ENCODE measurements at places on chromosomes 11 and 22. TPM values are rescaled to one million over a fixed set of nuclear protein-coding genes. Genes with fewer than 3 reads are reported as not detected.

Gene DTX4
- total RNA-seq, result 8.7 TPM

DNA sequence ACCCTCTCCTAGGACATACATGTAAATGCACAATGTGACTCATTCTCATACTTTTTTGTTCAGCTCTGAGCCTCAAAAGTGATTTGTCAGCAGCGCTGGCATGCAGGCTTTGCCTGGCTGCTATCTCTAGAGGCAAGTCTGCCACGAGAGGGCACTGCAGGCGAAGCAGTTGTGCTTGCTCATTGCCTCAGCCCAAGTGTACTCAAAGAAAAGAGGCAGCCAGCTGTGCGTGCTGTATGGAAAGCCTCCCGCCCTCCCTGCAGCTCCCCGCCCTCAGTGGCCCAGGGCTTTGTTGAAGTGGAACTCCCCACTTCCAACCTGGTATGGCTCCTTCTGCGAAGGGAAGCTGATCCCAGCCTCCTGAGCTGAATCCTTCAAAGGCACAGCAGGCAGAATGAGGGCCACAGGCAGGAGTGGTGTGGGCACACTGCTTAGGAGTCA lies 16.3 kb downstream of the SDHAF2 start:
- DNase-seq, result peak; percentile 85

GRCh38 chr11:811446-812245 lies 1.9 kb downstream of the RPLP2 start:
- DNase-seq, result no peak

DNA sequence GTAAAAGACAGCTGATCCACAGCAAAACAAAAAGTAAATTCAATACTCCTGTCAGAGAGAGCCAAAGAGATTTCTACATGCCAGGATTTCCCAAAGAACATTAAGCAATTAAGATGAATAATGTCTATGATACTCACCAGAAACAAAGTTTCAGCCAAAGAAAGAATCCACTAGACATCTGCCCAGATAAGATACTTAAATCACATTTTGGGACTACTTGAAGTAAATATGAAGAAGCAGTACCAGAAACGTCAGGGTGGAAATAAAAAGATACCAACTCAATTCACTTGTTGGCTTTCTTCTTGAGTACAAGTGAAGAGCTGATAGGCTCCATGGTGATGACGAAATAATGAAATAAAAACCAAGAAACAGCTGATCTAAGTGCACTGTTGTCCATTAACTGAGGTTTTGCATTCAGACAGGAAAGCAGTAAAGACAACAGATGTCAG lies 31.6 kb upstream of the ARHGAP32 start:
- DNase-seq, result no peak

Measured in lung microvascular endothelial cell (primary cell).